Stimulated activated CD4-positive, alpha-beta T cell treated with anti-CD3 and anti-CD28 coated beads, TNF-alpha, amount 100 ng/mL, for 1 hour (primary cell): ENCODE measurements at places on chromosomes 7 and 10.

- no peak for DNase-seq
Measured at GRCh38 chr7:134434701-134435100, 24.2 kb downstream of the AKR1B1 start.

- DNase-seq, result no peak
Measured at GRCh38 chr7:88206254-88206653, 13.6 kb downstream of the SRI start.

DNA sequence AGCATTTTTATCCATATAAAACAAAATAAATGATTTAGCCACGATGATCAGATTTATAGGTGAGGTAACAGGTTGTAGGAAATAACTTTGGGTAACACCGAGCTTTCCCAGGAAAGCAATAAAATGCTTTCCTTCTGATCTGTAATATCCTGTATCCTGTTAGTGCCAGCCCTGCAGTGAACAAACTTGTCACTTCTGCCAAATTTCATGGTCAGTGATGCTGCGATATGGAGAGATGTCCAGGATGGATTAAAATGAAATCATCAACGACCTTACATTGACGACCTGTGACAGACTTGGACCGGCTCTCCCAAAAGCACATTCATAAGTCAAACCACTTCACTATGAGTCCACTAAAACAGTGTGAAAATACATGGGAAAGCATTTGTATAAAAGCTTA, 608.0 kb upstream of the NRP1 start:
- DNase-seq, result no peak

DNA sequence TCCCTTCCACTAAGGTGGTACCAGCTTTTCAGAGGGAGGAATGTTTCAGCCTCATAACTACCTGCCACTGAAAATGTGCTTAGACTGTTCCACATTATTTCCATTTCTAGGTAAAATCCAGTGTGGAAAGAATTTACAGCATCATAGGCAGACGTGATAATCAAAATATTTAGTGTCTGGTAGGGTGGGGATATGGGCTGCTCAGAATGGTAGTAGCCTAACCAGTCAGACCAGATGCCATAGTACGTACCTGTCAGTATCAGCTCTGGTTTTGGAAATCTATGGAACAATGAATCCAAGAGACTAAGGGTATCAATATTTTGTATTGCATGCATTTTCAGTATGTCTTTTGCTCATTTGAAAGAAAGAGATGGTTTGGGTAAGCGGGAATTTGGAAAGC, 76.8 kb upstream of the APBB1IP start:
- DNase-seq, result no peak

DNA sequence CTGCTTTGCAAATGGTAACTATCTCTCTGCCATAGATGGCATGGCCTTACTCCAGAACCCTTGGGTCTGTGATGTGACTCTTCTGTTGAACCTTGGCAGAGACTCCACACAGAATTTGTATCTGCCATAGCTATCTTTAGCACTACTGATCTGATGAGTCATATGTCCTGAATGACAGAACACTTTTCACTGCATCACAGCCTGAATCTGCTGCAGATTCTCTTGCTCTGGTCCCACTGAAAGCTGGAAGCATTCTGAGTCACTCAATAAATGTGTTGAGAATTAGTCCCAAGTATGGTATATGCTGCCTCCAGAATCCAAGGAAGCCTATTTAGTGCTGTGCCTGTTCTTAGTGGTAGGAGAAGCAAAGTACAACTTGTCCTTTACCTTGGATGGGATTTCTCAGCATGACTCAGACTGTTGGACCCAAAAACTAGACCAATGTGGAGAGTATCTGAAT, 39.5 kb upstream of the ANKRD1 start:
- no peak for DNase-seq

DNA sequence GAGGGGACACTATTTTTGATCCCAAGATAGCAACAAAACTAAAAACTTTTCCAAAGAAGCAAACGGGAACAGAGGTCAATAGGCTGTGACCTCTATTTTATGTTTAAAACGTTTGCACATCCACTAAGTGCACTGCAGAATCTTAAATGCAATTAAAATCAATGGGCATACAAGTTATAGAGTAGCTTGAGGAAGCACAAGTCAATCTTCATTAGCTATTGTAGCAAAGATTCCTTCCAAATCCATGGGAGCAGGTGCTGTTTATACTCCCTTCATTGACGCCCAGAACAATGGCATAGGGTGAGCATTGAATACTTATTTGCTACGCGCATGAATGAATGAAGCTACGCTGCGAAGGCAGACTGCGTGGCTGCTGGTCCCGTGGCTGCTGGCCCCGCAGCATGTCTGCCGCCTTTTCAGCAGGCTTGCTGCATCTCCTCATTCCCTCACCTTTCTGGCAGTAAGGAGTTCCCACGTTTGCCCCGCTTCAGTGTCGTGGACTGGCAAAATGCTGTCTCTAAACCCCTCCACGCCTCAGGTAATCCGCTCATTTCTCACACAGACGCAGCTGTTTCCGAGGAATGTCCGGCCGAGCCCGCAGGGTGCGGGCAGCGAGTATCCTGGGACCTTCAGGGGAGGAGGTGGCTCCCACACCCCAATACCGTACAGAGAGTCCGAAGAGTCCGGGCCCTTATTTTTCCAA, 754 bp upstream of the PHYHIPL start:
- no peak for DNase-seq

DNA sequence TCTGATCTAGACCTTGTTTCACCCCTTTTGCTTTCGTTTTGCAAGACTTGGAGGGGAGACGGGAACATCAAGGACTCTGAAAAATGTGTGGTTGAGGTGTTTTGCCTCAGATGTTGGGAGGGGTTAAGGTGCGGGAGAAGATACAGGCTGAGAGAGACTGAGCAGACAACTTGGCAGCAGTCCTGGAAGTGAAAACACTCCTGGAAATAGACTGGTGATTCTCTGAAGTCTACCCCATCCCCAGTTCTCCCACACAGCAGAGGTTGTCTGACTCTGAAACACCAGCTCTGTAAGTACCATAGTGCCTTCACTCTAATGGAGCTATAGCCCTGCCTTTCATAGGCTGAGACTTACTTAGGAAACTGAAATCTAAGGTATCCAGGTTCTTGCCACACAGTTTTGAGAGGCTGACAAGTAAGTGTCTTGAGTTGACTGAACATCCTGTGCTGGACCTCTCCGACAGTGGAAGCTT, 152.5 kb downstream of the PPP1R9A start:
- DNase-seq, result no peak

- no peak for DNase-seq
Measured at GRCh38 chr10:9608602-9609001, 1409.1 kb upstream of the CELF2 start.

DNA sequence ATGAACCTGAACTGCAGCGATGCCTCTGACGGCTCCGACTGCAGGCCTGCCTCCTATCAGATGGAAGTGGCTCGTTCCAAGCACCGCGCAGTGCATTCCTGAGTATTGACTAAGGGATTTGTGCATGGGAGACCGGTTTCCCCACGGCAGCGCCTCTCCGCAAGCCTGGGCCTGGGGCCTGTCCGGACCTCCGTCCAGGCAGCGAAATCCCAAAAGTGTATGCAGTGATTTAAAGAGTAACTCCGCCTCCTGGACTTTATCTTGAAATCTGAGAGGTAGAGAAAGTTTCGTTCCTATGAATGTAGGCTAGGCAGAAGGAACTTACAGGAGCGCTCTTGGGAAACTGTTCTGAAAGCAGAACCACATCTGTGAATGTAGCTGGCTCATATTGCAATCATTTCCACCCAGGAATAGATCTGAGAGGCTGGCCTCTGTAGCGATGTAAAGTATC, 106.2 kb upstream of the CELF2 start:
- no peak for DNase-seq

DNA sequence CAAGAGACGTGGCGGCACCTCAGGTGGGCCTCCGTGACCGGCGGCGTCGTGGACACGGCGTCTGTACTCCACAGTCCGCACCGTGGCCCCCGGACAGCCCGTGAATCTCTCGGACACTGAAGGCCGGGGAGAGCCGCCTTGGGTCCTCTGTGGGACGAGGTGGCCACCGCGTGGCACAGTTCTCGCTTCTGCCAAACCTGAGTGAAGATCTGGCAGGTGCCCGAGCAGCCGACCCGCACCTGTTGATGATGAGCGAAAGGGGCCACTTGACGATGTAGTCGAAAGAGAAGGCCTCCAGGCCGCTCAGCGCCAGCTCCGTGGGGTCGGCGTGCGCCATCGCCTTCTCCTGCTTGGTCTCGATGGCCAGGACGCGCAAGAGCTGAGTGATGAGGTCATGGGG, 8.5 kb upstream of the ADAM8 start:
- no peak for DNase-seq

GRCh38 chr7:150444674-150445365, 5.6 kb upstream of the GIMAP8 start:
- no peak for DNase-seq

DNA sequence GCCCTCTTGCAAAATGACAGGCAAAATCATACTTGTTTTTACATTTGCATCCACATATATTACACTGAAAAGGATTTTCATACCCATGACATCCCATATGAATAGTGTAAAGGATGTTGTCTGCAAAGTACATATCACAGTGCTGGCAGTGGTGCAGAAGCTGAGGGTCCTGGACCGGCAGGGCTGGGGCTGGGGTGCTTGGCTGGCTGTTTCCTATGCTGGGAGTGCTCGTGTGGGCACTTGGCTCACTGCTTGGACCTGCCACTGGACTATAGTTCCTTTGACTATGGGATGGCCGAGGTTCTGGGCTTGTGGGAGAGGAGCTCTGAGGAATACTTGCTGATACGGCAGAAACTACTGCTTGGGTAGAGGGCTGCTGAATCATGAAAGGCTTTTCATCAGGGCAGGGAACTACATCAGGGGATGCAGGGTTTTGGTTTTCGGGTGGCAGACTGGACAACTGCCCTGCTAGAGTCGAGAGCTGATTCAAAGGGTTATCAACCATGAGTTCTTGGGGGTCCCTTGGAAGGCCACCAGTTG, 13.7 kb downstream of the PSTK start:
- no peak for DNase-seq

DNA sequence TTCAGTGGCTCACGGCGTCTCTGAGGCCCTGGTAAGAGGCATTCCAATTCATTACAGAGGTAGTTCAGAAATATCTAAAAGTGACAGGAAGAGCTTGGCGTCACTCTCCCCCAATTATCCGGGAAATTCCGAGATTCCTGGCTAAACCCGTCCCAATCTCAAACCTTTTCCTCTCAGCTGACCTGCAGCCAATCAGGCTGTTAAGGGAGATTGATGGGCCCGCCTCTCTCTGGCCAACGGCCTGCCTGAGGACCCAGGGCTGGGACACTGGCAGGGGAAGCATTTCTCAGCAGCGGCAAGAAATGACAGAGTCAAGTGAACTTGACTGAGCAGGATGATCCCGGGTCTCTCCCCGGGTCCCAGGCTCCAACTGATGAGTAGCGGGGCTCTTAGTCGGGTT, 72.3 kb downstream of the EBF3 start:
- DNase-seq, result no peak

- no peak for DNase-seq
Measured at GRCh38 chr7:132650498-132650897, 74.2 kb upstream of the PLXNA4 start.

DNA sequence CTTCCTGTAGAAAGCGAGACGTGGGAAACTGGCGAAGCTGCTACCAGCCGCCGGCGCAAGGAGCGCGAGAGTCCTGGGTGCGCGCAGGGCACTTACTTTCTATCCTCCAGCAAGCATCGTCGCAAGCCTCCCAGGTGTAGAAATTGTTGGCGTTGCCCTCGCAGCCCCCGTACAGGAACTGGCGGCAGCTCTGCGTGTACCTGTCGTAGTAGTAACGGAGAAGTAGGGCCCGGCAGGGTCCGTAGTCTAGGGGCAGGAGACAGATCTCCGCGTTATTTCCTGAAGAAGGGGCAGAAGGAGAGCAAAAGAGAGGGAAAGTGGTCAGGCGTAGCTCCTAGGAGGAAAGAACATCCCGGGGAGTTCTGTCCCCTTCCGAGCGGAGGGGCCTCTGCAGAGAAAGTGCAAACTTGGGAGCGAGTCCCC, 501 bp downstream of the TFPI2 start:
- DNase-seq, result no peak

GRCh38 chr7:3356173-3356572, 55.1 kb downstream of the SDK1 start:
- DNase-seq, result no peak
